ENCODE measurements at places on chromosomes 3 and 15.

DNA sequence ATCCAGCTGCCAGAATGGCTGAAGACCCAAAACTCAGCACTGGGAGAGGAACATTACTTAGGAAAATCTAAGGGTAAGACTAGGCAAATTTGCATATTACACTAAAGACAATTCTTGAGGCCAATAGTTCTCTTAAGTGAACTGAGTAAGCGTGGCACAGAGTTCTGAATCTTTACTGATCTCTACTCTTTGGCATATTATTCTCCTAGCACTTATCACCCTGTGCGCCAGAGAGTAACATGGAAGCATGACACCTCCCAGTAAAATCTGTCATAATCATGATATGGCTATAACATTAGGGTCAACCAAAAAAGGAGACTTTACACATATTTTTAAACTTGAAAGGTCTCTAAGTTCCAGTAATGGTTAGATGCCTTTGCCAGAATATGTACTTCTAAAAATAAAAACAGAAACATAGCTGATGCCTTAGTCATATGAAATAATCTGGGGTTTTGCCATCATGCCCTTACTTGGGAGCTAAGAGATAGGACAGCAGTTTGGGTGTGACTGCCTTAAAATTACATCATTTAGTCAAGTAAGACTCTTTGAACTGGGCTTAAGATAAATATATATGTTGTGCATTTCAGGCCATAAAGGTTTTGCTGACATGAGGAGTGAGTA, 290.5 kb downstream of the PLCL2 start:
- no peak for DNase-seq

- DNase-seq: no peak
Measured at GRCh38 chr3:57555306-57555705, 768 bp upstream of the PDE12 start.

DNA sequence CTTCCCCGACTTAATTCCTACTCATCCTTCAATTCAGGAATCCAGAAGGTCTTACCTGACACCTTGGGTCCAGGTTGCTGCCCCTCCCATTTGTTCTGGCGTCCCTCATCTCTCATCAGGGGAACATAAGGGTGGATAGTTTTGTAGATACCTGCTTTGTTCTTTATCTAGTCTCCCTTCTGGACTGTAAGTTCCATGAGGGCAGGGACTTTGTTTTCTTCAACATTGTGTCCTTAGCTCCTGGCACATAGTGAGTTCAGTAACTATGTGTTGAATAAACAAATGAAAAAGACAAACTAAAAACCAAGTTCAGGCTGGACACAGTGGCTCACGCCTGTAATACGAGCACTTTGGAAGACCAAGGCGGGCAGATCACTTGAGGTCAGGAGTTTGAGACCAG, 13.2 kb upstream of the GPD1L start:
- no peak for DNase-seq

GRCh38 chr15:74019734-74020133, 25.2 kb downstream of the PML start:
- no peak for DNase-seq

- DNase-seq: no peak
Measured at GRCh38 chr3:179005706-179006105, 65.9 kb downstream of the ZMAT3 start.

GRCh38 chr3:76866729-76867408, 173.0 kb upstream of the ROBO2 start:
- no peak for DNase-seq

All from activated CD4-positive, alpha-beta T cell treated with anti-CD3 and anti-CD28 coated beads, Interleukin-2, amount 50 U/mL, for 48 hours (primary cell).